Fibroblast of the aortic adventitia (primary cell): ENCODE measurements at places on chromosomes 6 and 20.

GRCh38 chr6:153591159-153591558 lies 447.9 kb upstream of the OPRM1 start:
- no peak for DNase-seq

DNA sequence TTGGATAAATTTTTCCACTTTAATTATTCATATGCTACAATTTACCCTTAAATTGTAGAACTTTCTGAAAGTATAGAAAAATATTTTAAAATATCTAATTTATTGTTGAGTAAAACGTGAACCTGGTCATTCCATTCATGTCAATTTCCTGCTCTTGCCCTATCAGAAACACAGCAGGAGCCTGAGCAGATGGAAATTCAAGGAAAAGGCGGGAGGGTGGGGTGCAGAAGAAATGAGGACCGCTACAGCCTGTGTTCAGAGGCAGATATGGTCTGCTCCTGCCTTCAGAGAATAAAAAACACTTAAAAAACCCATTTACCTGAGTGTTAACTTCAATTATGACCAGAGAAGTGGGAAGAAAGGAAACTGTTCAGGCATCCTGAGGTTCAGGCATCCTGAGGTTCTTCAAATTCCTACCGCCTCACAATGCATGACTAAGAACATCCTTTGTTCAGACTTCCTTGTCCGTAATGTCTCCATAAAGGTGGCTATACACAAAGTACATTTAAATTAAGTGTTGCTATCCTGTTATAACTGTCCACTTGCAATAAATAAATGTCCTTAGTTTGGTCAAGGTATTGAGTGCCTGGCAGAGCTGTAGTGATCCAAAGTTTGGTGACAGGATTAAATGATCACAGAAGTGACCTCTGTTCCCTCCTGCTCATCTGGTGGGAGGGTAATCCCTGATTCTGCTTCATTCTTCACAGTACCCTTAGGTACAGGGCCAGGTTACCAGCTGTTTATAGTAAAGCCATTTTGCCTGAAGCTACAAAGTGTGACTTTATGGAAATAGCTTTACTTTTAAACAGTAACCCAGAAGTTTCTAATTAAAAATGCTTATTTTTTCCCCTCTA lies 109.1 kb downstream of the MAN1A1 start:
- DNase-seq: no peak

DNA sequence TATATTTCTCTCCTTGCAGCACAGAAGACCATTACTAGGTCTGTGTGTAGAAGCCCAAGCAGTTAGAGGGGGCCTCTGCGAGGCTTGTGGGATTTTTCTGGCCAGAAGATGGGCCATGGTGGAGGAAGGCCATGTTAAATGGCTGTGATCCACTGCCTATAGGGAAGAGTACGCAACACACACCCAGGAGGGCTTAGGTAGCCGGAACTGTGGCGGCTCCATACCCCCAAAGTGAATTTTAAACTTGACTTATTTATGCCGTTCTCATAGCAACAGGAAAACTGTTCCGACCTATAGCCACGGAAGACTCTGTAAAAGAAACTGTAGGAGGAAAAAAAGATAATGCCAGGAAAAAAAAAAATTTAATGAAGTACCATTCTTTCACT lies 69.5 kb downstream of the SLX4IP start:
- DNase-seq: no peak

DNA sequence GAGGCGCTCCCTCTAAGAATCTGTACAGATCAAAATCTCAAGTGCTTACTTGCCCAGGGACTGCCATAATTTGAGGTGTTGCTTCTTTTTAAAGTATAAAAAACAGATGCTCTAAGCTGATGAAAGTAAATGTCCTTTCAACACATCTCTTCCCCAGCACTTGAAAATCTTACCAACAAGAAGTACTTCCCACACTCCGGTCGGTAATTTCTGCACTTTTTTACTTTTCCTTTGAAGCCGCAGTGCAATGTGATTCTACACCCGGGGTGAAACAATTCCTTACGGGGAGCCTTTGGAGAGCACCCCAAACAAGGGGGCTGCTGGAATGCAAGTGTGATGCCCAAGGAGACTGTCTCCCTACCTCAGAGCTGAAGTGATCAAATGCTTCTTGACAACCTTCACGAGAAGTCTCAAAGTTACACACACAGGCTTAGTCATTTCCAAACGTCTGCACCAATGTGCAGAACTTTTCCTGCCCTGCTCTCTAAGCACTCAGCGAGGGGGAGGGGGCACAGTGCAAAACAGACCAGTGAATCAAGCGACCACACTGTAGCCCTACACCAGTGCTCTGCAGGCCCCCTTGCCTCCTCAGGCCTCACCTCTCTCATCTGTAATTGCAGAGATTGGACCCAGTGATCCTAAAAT lies 56.7 kb downstream of the ATXN1 start:
- DNase-seq: peak; percentile 37

DNA sequence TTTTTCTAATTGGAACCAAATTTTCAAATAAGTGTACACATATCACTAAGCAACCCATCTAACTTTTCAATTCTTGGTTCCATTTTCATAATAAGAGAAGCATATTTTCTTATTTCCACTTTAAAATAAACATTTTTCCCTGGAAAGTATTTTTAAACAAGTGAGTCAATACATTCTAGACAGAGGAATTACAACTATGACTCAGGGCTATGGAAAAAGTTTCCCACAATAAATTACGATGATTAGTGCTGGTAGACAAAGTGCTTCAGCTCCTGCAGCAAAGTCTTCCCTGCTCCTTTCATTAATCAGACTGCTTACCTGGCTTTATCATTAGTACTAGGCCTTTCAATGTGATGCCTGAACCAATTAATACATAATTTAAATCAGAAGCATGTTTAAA lies 322.5 kb downstream of the HACE1 start:
- DNase-seq: no peak
